Activated CD8-positive, alpha-beta memory T cell treated with anti-CD3 and anti-CD28 coated beads for 4 hours (primary cell): ENCODE measurements at places on chromosomes 2 and 18.

GRCh38 chr18:159037-159652 is 788 bp downstream of the USP14 start:
- no peak for DNase-seq

DNA sequence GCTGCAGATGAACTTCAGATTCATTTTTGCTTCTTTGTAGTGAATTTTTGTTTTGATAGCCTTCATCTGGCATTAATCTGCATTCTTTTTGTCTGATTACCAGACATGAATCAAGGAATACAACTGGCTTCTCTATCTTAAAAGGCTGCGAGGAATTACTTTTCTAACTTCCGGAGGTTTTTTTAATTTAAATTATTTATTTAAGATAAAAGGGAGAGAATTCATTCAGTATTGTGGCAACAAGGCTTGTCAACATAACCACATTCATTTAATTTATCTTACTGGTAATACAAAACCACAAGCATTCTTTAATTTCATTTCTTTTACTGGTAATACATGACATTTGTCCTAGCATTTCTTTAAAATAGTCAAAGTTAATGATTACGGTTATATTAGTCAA is 36.0 kb downstream of the CSRNP3 start:
- DNase-seq = no peak

- no peak for DNase-seq
These were observed 664 bp downstream of the NETO1 start for GRCh38 chr18:72866901-72867745.

GRCh38 chr2:189465076-189465475 is 23.8 kb downstream of the WDR75 start:
- no peak for DNase-seq

GRCh38 chr2:62319070-62319469 is 123.2 kb downstream of the B3GNT2 start:
- no peak for DNase-seq

DNA sequence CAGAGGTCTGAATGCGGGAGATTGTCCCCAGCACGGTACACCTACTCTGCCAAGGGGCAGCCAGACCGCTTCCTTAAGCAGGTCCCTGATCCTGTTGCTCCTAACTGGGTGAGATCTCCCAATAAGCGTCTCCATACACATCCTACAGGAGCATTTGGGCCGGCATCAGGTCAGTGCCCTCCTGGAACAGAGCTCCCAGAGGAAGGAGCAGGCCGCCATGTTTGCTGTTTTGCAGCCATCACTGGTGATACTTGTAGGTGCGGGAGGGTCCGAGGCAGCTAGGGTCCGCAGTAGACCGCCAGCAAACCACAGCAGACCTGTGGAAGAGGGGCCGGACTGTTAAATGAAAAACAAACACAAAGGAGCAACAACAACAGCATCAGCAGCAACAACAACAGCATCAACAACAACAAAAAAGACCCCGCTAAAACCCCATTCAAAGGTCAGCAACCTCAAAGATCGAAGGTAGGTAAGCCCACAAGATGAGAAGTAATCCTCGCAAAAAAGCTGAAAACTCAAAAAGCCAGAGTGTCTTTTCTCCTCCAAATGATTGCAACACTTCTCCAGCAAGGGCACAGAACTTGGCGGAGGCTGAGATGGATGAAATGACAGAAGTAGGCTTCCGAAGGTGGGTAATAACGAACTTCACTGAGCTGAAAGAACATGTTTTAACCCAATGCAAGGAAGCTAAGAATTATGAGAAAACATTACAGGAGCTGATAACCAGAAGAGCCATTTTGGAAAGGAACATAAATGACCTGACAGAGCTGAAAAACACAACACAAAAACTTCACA is 79.0 kb upstream of the CDH7 start:
- DNase-seq = no peak

DNA sequence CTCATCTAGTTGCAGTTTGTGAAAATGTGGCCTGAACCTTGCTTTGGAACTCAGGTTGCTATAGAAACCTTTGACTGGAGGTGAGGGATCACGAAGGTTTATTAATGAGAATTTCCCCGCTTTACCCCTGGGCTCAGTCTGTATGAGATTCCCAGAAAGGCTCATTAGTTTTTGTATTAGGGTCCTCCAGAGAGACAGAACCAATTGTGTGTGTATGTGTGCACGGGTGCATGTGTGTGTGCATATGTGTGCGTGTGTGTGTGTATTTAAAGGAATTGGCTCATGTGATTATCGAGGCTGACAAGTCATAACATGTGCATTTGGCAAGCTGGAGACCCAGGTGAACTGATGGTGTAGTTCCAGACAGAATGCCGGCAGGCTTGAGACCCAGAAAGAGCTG is 113.8 kb upstream of the DLX2 start:
- no peak for DNase-seq

- no peak for DNase-seq
These were observed 19.8 kb upstream of the TXNDC2 start for GRCh38 chr18:9865764-9866490.

DNA sequence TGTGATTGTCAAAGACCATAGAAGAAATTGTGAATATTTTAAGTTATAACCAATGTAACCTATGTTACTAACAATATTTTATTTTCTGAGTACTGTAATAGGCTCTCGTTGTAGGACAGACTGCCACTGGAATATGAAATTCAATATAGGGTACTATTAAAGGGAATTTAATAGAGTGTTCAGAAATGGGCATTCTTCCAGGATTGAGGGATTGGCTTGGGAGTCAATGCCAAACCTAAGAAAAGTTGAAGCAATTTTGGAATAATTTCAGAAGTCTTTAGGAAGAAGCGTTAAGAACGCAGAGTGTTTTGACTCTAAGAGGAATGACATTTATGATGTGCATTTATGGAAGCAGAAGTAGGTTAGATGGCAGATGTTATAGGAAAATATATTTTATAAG is 79.0 kb downstream of the ACVR2A start:
- no peak for DNase-seq

GRCh38 chr2:19607400-19607799 is 249.0 kb upstream of the OSR1 start:
- DNase-seq = no peak

GRCh38 chr2:169978402-169979017 is 151.3 kb downstream of the UBR3 start:
- DNase-seq = no peak

DNA sequence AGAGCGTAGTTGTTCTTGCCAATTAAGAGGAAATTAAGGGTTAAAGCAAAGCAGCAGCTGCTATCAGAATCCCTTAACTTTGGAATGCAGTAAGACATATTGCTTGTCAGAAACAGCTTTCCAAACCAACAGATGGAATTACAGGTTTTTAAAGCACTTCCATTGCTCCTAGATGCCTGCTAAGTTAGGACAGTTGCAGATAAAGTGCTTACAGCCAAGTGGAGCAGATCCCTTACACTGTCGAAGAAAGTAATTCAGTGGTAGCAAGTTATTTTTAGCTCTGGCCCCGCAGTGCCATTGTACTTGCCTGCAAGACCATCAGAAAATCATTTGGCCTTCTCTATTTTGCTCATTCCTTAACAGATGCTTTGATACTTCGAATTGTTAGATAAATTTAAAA is 5.4 kb downstream of the PDK1 start:
- DNase-seq = no peak

DNA sequence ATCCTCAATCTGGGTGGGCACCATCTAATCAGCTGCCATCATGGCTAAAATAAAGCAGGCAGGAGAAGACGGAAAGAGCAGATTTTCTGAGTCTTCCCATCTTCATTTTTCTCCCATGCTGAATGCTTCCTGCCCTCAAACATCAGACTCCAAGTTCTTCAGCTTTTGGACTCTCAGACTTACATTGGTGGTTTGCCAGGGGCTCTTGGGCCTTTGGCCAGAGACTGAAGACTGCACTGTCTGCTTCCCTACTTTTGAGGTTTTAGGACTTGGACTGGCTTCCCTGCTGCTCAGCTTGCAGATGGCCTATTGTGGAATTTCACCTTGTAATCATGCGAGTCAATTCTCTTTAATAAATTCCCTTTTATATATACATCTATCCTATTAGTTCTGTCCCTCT is 36.6 kb downstream of the DIPK1C start:
- DNase-seq = no peak

GRCh38 chr2:6470518-6470917 is 395.2 kb downstream of the CMPK2 start:
- DNase-seq = no peak

DNA sequence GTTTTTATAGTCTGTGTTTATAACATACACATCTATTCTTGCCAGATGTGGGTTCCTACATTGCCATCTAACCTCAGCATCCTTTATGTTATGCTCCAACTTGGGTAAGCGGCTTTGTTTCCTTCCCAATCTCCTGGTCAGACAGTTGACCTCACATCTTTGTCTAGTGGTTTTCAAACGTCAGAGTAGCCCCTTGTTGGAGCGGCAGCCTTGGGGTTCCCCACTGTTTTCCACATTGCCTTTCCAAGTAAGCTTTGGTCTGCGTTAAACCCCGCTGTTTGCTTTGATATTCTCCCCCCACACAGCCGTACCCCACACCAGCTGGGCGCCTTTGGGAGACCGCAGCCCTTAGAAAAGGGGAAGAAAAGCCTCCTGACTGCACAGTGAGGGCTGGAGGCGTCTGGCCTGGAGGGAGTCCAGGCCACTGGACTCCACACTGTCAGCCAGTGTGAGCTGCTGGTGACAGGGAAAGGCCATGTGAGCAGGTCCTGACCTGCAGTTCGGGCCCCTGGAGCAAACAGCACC is 83.3 kb downstream of the MALT1 start:
- DNase-seq = no peak

GRCh38 chr2:71695235-71696120 is 242.1 kb downstream of the DYSF start:
- no peak for DNase-seq

GRCh38 chr2:147487978-147488289 is 356.9 kb upstream of the ACVR2A start:
- DNase-seq = no peak

DNA sequence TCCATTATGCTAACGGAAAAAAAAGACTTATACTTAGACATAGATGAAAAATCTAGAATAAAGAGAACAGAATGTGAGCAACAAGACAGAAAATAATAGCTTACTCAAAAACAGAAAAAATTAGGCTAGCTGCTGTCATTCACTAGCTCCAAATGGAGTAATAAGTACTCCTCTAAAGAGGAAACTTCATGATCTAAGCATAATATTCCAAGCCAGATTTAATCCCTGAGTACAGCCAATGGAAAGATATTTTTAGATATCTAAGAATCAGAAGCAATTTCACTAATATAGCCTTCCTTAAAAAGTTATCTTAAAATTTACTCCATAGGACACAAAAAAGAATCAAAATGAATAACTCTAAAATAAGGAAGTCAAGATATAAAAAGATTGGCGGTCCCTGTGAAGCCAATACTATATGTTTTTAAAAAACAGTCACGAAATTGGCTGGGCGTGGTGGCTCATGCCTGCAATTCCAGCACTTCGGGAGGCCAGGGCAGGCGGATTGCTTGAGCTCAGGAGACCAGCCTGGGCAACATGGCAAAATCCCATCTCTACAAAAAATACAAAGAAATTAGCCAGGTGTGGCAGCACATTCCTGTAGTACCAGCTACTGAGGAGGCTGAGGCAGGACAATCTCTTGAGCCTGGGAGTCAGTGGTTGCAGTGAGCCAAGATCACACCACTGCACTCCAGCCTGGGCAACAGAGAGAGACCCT is 123.2 kb upstream of the BCL2L11 start:
- DNase-seq = no peak

GRCh38 chr2:163554864-163555263 is 180.9 kb downstream of the FIGN start:
- no peak for DNase-seq

DNA sequence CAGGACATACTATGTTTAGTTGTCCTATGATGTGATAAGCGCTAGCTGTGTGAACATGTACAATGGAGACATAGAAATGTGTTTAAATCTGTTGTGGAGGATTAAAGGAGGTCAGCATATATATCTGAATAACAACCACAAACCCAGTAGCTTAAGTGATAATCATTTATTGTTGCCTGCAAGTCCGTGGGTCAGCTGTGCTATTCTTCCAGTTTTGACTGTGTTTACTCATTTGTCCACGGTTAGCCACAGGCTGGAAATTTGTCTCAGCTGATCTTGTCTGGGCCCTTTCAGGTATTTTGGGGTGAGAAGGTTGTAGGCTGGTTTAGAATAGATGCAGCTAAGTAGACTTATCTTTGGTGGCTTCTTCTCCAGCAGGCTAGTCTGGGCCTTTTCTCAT is 110.4 kb downstream of the PARD3B start:
- no peak for DNase-seq

DNA sequence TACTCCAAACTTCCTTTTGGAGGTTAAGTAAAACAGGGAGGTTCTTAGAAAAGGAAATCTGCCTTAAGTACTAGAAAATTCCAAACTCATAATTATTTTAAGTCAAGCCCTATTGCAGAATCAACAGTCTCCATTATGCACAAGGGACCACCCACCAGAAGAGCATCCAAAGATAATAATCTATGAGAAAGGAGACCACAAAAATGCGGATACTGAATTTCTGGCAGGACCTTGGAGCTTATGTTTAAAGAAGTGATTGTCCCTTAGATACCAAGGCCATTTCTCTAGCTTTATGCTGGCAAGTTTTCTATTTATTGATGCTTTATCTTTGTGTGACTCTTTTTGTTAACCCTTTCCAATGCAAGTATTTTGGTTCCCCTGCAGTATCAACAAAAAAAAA is 404.0 kb upstream of the MMADHC start:
- DNase-seq = no peak

GRCh38 chr2:233938676-233939370 is 21.6 kb downstream of the TRPM8 start:
- DNase-seq = no peak

DNA sequence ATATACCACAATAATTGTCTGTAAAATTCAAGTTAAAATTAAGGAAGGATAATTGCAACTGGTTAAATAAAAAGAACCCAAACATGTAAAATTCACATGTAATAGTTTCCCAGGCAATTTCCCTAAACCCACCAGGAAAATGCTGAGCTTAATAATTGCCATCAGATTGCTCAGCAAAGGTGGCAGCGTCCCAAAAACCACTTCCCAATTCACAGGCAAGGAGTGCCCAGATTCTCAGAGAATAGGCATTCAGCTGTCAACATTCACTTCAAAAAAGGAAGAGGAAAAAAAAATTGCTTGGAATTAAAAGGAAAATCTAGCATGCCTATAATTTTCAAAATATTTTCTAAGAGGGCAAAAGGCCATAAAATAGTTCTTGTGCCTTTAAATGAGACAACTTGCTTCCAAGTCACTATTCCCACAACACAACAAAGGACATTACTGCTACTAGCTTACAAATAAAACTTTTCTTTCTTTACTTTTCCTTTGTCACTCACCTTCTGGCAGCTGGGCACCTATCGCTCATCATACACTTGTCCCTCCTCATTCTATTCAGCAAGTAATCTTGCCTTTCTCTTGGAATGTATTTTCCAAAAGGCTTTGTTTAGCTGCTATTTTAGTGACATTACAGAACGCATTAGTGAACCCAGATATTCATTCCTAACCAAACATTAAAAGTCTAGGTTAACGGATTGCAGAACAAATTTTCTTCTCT is 15.2 kb downstream of the SRBD1 start:
- DNase-seq = no peak
